ENCODE measurements at places on chromosomes 12 and 14.

DNA sequence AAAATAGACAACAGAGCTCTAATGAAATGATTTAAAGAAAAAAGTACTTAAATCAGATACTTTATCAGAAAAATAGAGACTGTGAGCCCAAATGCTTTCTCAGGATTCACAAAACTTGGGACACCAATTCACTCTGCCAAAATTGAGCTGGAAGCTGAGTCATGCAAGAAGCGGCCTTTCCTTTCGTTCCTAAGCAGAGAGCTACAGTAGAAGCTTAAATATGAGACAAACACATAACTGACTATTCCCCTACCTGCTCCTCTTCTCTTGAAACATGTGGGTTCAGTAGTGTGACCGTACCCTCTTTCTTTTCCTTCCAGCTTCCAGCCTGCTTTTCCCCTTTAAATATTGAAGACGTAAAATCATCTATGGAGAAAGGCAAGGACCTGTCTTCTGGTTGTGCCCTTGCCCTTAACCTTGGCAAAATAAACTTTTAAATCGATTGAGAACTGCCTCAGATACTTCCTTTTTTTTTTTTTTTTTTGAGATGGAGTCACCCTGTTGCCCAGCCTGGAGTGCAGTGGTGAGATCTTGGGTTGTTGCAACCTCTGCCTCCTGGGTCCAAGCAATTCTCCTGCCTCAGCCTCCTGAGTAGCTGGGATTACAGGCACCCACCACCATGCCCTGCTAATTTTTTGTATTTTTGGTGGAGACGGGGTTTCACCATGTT is 4.4 kb upstream of the SDS start:
- H3K4me3 ChIP-seq, result no peak overlapping the region
- H3K4me1 ChIP-seq, result no peaks in the 10 kb centered on the region
- no peaks in the 10 kb centered on the region for H3K27me3 ChIP-seq
- H3K27ac ChIP-seq, result no peak overlapping the region
- no peak for DNase-seq
- H3K36me3 ChIP-seq, result no peaks in the 10 kb centered on the region

- H3K4me1 ChIP-seq, result no peaks in the 10 kb centered on the region
- H3K27me3 ChIP-seq, result peaks cover 2% of the 10 kb centered on the region
- H3K36me3 ChIP-seq, result no peaks in the 10 kb centered on the region
- no peak overlapping the region for H3K27ac ChIP-seq
Observed at GRCh38 chr12:2171672-2172426, 119.1 kb downstream of the CACNA1C start.

- peaks cover 29% of the 10 kb centered on the region for H3K4me1 ChIP-seq
- DNase-seq, result no peak
- peak overlapping the region; percentile 86 for H3K27ac ChIP-seq
- peak overlapping the region; percentile 91 for H3K4me3 ChIP-seq
- H3K27me3 ChIP-seq, result no peaks in the 10 kb centered on the region
Observed at GRCh38 chr12:31588976-31589375, 2.0 kb downstream of the DENND5B start.

DNA sequence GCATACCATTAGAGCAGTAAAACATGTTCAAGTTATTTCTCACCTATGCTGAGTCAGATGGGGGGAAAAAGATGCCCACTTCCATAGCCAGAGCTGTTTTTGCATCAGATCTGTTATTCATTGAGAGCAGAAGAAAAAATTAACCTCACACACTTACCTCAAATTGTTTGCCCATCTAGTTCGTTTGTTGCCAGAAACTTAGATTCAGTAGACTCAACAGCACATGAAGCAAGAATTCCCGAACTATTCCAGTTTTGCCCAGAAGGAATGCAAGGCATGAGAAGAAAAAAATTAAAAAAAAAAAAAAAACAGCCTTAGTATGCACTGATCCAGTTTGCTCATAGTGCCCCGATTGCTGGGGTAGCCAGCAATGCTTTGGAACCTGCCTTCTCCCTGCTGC is 12.4 kb upstream of the DPF3 start:
- no peak overlapping the region for H3K27ac ChIP-seq
- peaks cover 4% of the 10 kb centered on the region for H3K4me1 ChIP-seq
- H3K27me3 ChIP-seq, result no peaks in the 10 kb centered on the region
- H3K4me3 ChIP-seq, result no peak overlapping the region
- no peak for DNase-seq

- no peaks in the 10 kb centered on the region for H3K27me3 ChIP-seq
- no peak overlapping the region for H3K4me3 ChIP-seq
- no peaks in the 10 kb centered on the region for H3K36me3 ChIP-seq
- H3K4me1 ChIP-seq, result no peaks in the 10 kb centered on the region
- no peak overlapping the region for H3K27ac ChIP-seq
Observed at GRCh38 chr14:50371546-50371945, 25.1 kb downstream of the CDKL1 start.

GRCh38 chr14:72518809-72519377 is 375.0 kb downstream of the DPF3 start:
- peaks cover 3% of the 10 kb centered on the region for H3K27me3 ChIP-seq
- H3K36me3 ChIP-seq, result no peaks in the 10 kb centered on the region
- H3K4me3 ChIP-seq, result no peak overlapping the region
- H3K4me1 ChIP-seq, result no peaks in the 10 kb centered on the region
